ENCODE measurements at places on chromosomes 7 and 10. TPM values are rescaled to one million over a fixed set of nuclear protein-coding genes. Genes with fewer than 3 reads are reported as not detected.

- no peak for DNase-seq
Measured at GRCh38 chr7:18693816-18694215, 198.3 kb downstream of the HDAC9 start.

- no peak for DNase-seq
Measured at GRCh38 chr10:26621889-26622711, 75.4 kb upstream of the PDSS1 start.

GRCh38 chr10:97013983-97014382, 171.8 kb downstream of the SLIT1 start:
- DNase-seq = no peak

GRCh38 chr7:14622559-14622958, 280.0 kb downstream of the DGKB start:
- DNase-seq = no peak

Gene SLC26A3
- total RNA-seq = 0.54 TPM

- DNase-seq = no peak
Measured at GRCh38 chr7:141053626-141054025, 20.2 kb upstream of the TMEM178B start.

DNA sequence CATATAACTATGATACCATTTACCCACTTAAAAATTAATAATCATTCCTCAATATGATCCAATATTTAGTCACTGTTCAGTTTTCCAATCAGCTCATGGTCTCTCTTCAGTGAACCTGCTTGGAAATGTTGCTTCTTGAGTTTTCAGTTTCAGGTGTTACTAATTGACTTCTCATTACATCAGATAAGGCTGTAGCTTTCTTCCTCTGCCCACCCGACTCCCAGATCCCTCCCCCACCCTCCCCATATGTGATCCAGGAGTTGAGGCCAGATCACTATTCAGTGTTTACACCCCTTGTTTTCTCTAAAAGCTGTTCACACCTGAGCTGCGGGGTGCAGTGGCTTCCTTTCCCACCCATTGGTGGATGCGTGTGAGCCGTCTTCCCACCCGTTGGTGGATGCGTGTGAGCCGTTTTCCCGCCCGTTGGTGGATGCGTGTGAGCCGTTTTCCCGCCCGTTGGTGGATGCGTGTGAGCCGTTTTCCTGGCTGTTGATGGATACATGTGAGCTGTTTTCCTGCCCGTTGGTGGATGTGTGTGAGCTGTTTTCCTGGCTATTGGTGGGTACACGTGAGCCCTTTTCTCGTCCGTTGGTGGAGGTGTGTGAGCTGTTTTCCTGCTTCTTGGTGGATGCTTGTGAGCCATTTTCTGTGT, 3.2 kb upstream of the MTG1 start:
- no peak for DNase-seq
